ENCODE measurements at places on chromosomes 7 and 10.
A peak's percentile ranks its signal among the peaks of the same experiment; 100 is the strongest.

- no peak for DNase-seq
Measured at GRCh38 chr7:119964788-119965542, 308.0 kb upstream of the KCND2 start.

DNA sequence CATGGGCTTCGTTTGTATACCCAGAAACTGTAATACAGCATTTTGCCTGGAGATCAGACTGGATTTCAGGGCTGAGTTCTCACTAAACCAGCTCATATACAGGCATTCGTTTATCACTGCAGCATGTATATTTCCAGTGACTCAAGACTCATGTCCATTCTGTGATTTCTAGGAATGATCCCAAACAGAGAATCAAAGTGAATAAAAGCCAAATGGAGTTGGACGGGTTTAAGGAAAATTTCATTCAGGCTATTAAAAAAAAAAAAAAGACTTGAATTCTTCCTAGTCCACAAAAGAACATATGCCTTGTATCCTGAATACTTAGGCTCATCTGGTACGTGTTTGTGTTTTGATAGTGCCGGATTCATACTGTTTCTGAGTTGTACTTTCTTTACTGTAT lies 46.8 kb downstream of the TET1 start:
- no peak for DNase-seq

DNA sequence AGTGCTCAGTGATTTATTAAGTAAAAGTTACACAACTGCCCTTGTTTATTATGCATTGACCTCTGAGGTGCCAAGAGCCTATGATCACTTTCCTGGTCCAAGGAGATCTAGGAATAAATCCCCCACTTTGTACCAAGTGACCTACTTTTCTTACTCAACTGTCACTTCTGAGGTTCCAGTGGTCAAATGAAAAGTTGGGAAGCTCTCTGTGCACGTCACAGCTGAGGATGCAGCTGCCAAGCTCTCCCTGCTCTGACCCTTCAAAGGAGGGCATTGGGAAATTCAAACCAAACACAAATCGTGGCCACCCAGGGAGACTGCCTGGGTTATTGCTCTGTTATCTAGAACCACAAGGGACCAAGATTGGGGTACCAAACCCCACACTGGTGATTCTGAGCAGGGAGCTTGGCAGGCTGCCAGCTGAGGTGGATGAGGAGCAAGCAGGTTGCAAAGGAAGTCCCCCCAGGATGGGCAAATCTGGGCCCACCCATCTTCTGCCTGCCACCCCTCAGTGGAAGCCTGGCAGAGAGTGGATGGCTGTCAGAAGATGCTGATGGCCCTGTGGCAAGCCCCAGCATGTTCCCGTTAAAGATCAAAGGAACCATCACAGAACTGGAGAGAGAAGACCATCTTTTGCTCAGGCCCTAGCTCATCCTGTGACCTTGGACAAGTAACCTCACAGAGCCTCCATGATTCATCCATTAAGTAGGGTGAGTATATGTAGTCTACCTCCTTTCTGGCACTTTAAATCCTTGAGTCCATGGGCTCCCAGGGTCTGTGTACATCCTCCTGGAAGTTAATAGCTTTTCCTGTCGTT lies 106.8 kb downstream of the PPP1R3C start:
- DNase-seq: no peak

GRCh38 chr10:47029181-47030009 lies 118.2 kb downstream of the PTPN20 start:
- no peak for DNase-seq

- DNase-seq: no peak
Measured at GRCh38 chr10:72470666-72471065, 115.9 kb upstream of the DNAJB12 start.

- DNase-seq: no peak
Measured at GRCh38 chr7:123533553-123533917, 860 bp downstream of the IQUB start.

DNA sequence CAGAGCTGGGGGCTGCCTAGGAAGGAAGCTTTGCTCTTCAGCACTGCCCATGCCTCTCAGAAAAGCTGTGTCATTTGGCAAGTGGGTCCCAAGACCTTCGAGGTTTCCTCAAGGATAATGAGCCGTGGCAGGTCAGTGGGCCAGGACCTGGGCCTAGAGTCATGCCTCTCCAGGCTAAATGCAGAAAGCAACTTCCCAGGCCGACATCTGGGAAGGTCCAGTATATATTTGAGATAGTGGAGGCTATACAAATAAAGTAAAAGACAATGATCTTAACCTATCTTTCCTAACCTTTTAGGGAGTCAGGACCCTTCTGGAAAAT lies 2.4 kb upstream of the HOXA10 start:
- DNase-seq: no peak

- no peak for DNase-seq
Measured at GRCh38 chr7:12303495-12303894, 92.4 kb downstream of the TMEM106B start.

DNA sequence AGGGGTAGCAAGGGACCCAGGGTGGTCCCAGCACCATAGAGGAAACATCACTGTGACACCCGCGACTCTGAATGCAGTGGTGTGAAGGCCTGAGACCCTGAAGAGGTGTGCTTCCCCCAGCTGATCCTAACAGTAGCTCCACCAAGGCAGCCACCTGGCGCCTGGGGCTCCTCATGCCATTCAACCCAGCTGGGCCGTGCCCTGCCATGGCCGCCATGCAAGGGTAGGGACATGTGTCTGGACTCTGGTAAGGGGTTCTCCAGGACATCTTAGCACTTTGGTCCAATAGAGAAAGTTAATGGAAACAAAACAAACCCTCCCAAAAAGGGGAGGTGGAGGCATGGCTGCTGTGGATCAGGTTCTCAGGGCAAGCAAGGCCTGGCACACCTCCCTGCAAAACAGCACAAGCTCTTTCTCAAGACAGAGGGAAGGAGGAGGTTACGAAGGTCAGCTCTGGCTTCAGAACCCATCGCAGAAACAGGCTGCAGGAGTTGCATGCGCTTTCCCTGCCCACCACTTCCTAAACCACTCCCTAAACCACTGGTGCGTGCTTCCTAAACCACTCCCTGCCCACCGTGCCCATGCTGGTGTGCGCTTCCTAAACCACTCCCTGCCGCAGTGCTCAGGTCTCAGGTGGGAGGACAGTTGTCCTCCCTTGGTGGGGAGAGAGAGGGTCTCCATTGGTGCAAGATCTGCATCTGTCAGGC lies 108.7 kb downstream of the LARP4B start:
- no peak for DNase-seq

- DNase-seq: no peak
Measured at GRCh38 chr10:68829521-68829920, 2.2 kb downstream of the STOX1 start.

- no peak for DNase-seq
Measured at GRCh38 chr7:121953601-121954000, 80.6 kb downstream of the PTPRZ1 start.

DNA sequence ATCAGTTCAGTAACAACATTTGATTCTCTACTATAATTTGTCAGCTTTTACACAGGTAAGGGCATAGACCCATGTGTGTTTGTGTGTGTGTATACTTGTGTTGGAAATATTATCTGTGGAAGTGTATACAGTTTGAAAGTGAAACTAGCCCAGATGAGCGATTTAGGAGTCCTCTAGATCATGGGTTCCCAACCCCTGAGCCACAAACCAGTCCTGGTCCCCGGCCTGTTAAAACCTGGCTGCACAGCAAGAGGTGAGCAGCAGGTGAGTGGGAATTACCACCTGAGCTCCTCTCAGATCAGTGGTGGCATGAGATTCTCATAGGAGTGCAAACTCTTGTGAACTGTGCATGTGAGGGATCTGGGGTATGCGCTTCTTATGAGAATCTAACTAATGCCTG lies 1221.5 kb upstream of the SORCS1 start:
- DNase-seq: no peak

DNA sequence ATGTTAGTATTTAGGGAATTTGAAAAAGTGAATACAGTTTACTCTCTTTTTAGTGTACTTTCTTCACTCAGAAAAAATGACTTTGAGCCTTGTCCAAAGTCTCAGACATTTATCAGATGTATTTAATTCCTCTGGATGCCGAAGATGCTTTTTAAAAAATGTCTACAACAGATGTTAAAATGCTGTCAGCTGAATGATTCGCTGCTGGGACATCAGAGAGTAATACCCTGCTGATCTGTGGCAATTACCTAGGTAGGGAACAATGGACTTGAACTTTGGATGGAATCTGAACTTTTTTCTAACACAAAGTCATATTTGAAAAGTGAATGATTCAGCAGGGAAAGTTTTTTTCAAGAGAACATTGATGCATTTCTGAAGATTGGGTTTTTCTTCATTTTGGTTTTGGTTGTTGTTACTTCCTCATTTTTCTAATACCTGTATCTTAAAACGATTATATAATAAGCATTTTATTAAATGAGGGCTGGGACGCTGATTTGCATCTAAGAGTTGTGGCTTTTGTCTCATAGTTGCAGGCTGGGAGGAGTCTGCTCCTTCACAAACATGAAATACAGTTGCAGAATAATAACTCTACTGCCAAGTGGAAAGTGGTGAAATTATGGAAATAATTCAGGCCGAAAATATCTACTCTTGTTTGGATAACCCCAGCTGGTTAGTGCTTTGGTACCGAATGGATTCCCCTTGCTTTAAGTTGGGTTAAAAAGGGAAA lies 98.0 kb downstream of the SPAG6 start:
- peak; percentile 47 for DNase-seq

DNA sequence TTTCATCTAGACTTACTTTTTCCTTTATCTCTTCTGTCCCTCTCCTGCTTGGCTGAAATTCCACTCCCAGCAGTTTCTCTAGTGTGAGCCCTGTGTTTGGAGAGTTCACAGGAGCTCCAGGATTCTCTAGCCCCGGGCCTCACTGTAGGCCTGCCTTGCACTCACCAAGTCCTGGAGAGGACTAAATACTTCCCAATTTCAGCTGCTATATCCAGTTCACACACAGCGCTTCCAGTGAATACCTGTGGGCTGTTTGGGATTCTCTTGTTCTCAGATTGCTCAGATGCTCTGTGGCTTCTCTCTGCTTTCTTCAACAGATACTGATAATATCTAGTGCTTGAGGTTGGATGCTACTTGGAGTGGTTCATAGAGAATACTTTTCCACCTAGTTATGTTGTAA lies 46.0 kb downstream of the MINPP1 start:
- DNase-seq: no peak

All from HepG2 (cell line).